ENCODE measurements at places on chromosomes 16 and 17. TPM values are rescaled to one million over a fixed set of nuclear protein-coding genes. Genes with fewer than 3 reads are reported as not detected.

- DNase-seq: no peak
Measured at GRCh38 chr17:67555855-67556254, 161.9 kb upstream of the NOL11 start.

SCARF1 gene
- total RNA-seq: 0.06 TPM

DNA sequence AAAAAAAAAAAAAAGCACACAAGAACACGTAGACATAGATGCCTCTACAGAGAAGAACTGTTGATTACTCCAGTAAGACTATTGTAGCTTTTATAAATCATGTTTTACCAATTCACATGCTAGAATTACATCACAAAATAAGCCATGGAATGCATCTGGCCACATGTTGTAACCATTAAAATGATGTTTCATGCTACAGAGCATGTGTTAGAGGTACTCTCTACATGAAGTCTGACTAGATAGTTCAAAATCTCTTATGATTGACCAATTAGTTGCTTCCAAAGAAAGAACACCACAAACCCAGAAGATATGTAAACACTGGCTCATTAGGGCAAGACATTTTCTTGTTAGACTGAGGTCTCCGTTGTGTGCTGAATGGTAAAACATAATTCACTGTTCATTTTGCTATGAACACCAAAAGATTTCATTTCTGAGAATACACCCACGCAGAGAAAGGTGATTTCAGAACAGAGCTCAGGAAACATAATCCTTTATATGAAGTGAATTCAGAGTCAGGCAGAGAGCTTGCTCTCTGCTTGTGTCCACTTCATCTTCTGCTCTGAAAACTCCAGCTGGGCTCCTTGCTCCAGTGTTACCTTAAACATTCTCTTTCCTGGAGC lies 411.4 kb upstream of the SOX9 start:
- DNase-seq: no peak

C16orf89 gene
- not detected for total RNA-seq

GRCh38 chr17:17146786-17147406 lies 59.2 kb downstream of the PLD6 start:
- DNase-seq: peak; percentile 52

DNA sequence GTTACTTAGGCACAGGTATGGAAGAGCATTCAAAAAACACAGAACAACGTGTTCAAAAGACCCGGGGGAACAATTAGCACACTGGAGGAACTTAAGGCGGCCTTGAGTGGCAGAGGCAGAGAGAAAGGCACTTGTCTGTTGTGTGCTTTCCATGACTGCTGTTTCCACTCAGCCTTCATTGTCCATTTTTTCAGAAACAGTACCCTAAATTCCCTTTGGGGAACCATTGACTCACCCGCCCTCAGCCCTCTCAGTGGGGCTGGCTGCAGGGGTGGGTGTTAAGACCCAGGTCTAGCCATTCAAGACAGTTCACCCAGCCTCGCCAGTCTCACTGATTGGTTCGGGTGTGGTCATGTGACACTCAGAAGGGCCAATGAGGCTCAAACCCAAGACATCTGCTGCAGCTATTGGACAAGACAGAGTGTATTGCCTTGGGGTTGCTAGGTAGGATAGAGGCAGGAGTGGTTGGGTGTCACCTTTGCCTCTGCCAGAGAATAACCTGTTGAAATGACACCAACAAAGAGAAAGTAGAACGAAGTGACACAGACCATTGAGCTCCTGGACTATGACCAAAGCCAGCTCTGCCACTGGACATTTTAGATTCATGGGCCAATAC lies 19.6 kb upstream of the CEP20 start:
- DNase-seq: peak; percentile 61

NPTX1 gene
- not detected for total RNA-seq

GRCh38 chr17:17744116-17744515 lies 62.9 kb downstream of the RAI1 start:
- no peak for DNase-seq

GRCh38 chr16:28986492-28986891 lies 1.6 kb downstream of the LAT start:
- no peak for DNase-seq

DNA sequence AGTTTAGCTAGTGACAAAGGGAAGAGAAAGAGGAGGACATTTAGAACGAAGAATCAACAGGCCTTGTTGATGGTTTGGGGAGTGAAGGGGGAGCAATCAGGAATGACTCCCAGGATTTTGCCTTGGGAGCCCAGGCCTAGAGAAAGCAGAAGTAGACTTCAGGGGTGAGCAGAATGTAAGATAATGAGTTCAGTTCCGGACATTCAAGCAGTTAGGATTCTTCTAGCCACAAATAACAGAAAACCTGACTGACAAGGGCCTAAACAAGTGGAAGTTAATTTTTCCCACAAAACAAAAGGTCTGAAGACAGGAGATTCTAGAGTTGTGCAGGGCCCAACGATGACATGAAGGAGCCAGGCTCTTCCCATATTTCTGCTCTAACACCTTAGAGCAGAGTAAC lies 45.9 kb downstream of the SKAP1 start:
- no peak for DNase-seq

GRCh38 chr17:40487371-40488020 lies 13.9 kb downstream of the TNS4 start:
- DNase-seq: no peak

DNA sequence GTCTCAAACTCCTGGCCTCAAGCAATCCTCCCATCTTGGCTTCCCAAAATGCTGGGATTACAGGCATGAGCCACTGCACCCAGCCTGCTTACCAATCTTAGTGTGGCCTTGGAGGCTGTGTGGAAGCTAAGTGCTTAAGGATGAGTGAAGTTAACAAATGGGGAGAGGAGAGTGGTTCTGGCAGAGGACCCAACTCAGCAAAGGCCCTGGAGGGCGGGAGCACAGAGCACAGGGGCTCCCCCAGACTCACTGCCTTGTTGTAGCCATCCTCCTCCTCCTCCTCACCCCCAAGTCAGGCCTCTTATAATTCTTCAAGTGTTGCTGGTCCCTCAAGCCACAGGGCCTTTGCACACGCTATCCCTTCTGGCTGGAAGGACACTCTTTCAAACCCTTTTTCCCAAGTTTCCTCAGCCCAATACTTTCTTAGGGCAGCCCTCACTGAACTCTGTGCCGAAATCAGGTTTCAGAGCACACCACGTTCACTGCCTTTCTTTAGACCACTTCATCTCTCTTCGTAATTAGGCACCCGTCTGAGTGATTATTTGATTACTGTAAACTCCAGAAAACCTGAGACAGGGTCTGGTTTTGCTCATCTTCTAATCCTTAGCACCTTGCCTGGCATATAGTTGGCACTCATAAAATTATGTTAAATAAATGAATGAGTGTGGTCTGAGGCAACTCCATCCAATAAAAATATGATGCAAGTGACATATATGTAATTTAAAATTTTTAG lies 23.4 kb downstream of the NGFR start:
- peak; percentile 9 for DNase-seq

CCL4L2 gene
- not detected for total RNA-seq

GRCh38 chr17:67557052-67557845 lies 160.5 kb upstream of the NOL11 start:
- no peak for DNase-seq

- DNase-seq: no peak
Measured at GRCh38 chr17:17572010-17572785, 19.3 kb downstream of the PEMT start.

GRCh38 chr16:4360538-4361021 lies 9.5 kb upstream of the PAM16 start:
- DNase-seq: peak; percentile 60

LPO gene
- not detected for total RNA-seq

GRCh38 chr17:4940555-4941318 lies 669 bp downstream of the RNF167 start:
- DNase-seq: no peak

GRCh38 chr16:1537763-1538289 lies 4.4 kb downstream of the TMEM204 start:
- no peak for DNase-seq

LYZL6 gene
- not detected for total RNA-seq

DNA sequence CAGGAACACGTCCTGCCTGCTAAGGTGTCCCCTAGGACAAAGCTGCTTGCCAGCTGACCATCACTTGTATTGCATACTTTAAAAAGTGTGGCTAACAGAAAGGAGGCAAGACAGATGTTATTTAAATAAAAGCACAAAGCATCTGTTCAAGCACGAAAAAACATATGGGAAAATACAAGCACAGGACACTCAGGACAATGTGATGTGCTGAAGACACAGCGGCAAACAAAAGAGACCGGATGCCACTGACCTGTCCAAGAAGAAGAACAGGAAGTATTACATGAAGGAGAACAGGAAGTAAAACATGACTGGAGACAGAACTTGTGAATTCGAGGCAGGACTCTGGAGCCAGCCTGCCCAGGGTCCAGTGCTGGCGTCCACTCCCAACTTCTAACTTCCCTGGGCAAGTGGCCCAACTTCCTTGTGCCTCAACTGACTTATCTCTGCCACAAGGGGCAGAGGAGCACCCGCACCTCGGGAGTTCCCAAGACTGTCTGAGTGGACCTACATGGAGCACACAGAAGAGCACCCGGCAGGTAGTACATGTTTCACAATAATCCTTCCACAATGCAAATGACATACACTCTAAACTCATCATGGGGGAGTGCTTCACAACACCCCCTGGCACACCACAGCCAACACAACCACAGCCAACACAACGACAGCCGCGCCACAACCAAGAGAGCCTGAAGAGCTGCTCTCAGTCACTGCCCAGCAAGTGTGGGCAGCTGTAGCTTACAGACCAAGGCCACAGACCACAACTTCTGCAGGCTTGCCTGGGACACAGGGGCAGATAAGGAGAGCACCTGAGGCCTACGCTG lies 36.6 kb downstream of the ANKRD11 start:
- DNase-seq: no peak

GRIN2A gene
- not detected for total RNA-seq

GRCh38 chr17:57726213-57726790 lies 18.8 kb downstream of the CCDC182 start:
- DNase-seq: no peak

- DNase-seq: no peak
Measured at GRCh38 chr17:62753562-62753961, 54.6 kb downstream of the MARCHF10 start.

DNA sequence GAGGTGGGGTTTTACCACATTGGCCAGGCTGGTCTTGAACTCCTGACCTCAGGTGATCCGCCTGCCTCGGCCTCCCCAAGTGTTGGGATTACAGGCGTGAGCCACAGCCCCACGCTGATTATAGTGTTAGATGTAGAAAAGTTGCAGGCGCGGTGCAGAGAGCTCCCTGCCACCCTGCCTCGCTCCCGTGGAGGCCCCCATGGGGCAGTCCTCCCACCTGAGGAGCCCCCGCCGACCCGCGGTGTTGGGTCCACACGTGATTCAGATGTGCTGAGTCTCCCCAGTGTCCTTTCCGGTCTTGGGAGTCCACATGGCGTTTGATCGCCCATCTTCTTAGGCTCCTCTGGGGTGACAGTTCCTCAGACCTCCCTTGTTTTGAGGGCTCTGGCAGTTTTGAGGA lies 5.2 kb upstream of the RPL13 start:
- no peak for DNase-seq

GRCh38 chr17:31691251-31691905 lies 167.7 kb downstream of the COPRS start:
- DNase-seq: no peak

DNA sequence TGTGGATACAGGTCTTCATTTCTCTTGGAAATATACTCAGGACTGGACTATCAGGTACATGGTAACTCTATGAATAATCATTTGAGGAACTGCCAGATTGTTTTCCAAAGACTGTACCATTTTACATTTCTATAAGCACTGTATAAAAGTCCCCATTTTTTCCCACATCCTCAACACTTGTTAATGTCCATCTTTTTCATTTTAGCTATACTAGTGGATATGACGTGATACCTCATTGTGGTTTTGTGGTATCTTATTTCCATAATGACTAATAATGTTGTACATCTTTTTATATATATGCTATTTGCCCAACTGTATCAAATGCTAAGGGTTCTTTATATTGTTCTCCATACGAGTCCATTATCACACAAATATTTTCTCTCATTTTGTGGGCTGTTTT lies 22.9 kb downstream of the NUP88 start:
- DNase-seq: no peak

SCNN1B gene
- not detected for total RNA-seq

- no peak for DNase-seq
Measured at GRCh38 chr16:68231384-68232136, 4.4 kb downstream of the ESRP2 start.

DNA sequence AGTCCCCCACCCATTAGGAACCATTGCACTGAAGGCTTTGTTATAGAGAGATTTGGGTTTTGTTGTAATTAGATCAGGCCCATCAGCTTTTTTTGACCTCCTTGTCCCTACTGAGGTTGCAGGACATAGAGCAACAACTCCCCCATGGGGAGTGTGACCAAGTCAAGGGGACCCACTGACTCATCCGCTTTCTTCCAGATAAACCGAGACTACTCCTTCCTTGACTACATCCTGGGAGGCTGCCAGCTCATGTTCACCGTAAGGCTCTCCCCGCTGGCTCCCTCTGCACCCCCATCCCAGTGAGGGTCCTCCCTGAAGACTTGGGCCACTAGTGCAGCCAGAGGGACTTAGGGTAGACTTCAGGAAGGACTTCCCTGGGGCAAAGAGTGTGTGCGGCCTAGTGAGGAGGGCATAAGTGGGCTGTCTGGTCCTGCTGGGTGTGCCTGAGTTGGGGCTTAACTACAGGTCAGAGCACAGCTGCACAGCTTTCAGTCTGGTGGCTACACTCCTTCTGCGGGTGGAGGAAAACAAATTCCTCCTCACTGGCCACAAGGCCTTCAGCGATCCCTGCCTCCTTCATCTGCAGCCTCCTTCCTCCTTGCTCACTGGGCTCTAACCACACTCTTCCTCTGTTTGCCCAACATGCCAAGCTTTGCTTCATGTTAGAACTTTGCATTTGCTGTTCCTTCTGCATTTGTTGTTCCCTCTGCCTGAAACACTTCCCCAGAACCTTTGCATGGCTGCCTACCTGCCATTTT lies 31.0 kb downstream of the CPNE2 start:
- no peak for DNase-seq
